Neuronal stem cell (in vitro differentiated cells): ENCODE measurements at places on chromosomes 12 and 14.

- no peak for DNase-seq
Measured at GRCh38 chr14:100375266-100375962, 52.3 kb downstream of the SLC25A47 start.

GRCh38 chr12:27616356-27617142, 79.7 kb upstream of the REP15 start:
- no peak for DNase-seq

GRCh38 chr12:118984161-118984943, 3.0 kb downstream of the SRRM4 start:
- no peak for DNase-seq

- no peak for DNase-seq
Measured at GRCh38 chr12:119672194-119672593, 4.3 kb downstream of the PRKAB1 start.
